ENCODE measurements at places on chromosomes 4 and X.

DNA sequence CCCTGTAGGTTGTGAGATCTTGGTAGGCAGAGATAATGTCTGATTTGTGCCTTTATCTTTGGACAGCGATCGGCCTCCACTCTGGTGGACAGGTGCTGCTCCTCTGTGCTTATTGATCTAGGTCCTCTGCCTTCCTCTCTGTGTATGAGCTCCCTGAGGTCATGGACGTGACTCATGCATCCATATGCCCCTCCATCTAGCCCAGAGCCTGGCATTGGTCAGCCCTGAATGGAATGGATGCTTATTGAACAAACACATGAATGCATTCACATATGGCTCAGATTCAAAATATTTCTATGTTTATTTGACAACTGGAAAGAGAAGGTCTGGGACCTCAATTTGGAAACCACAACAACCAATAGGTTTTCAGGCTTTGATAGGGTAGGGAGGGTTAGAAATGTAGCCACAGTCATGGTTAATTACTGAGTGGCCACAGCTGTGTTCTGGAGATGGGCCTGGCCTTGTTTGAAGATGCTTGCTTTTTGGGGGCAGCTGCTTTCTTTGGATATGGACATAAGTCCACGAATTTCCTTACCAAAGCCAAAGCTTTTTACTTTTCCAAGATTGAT lies 76.2 kb downstream of the SEL1L3 start:
- no peak for DNase-seq

- peak; percentile 18 for DNase-seq
Measured at GRCh38 chrX:54181202-54181953, 1.7 kb downstream of the FAM120C start.

DNA sequence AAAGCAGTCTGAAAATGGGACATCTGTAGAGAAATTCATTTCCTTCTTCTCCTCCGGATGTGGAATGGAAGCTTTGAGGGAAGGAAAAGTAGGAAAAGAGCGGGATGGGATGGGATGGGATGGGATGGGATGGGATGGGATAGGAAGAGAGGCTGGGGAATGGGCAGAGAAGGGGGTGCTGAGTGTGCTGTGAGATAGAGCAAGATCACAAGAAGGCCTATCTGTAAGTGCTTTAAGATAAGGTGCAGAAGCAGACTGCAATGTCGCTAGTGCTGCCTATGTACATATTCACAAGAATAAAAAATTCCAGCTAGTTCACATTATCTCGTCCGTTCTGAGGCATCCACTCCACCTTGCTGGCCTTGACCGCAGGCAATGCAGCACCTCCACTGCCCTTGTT lies 86.2 kb downstream of the IRF2 start:
- DNase-seq: no peak

GRCh38 chrX:55142919-55143310 lies 54.1 kb downstream of the PAGE2 start:
- DNase-seq: no peak

DNA sequence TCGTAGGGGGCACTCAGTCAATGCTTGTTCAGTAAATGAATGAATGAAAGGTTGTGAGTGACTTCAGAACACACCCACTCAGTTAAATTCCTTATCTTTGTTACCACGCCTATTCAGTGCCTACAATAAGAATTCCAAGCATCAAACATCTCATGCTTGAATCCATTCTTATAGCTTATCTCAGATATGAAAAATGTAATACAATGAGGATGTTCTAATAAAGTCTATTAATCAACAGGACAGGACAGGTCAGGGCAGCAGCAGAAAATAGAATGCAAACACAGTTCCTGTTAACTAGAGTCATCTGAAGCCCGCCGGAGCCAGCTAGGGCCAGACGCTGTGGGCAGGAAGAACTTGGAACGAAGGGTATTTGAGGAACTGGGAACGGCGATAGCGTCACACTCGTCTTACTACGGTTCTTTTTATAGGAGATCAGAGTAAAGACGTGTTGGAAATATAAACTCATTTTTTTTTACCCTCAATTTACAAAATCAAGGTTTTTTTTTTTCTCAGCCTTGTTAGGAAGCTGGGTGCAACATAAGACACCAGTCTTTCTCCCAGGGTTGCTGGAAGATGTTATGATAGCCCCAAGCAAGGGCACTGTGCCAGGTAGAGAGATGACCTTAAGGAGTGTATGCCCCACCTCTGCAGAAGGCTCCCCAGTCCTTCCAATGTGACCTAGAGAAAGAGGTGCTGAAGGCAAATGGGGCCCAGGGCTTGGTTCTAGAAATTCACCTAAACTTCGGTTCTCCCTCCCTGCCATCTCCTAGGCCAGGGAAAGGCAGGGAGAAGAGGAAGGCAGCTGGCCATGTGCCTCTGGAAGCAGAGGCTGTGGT lies 48.3 kb downstream of the SEL1L3 start:
- no peak for DNase-seq

GRCh38 chrX:45368705-45369104 lies 168.0 kb upstream of the DIPK2B start:
- no peak for DNase-seq

GRCh38 chr4:158035662-158036195 lies 137.1 kb downstream of the GASK1B start:
- no peak for DNase-seq

DNA sequence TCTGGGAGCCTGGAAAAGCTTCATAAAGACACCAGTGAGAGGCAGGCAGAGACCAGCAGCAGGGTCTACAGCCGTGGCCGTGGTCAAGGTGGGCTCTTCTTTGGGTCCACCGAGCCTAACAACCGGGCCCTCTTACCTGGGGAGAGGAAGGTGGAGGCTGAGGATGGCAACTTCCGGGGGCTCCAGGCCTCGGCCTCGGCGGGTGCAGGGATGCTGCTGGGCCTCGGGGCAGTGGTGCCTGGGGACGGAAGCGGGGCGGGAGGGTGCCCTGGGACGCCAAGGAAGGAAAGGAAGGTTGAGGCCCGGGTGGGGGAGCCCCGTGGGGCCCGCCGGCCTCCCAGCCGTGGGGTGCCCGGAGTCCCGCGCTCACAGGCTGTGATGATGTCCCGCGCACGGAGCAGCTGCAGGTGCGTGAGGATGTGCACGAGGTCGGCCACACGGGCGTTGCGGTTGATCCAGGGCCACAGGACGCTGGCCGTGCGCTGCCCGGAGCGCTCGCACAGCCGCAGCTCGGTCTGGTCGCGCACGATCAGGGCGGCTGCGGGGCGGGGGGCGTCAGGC lies 561 bp downstream of the IRAK1 start:
- DNase-seq: no peak

GRCh38 chrX:1246816-1247215 lies 21.8 kb upstream of the CSF2RA start:
- peak; percentile 87 for DNase-seq

DNA sequence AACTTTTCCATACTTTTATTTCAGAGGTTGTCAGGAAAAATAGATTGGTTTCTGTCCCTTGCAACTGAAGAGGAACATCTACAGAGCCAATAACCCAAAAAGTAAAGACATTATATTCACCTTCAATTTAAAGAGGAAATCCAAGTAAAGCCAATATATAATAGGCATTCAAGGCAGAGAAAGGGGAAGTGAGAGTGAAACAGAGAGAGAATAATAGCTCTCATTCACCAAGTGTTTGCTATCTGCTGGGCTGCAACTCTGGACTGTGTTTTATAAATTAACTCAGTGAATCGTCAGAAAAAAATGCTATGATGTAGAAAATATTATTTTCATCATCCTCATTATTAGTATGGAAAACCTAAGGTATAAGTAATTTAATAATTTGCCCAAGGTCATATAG lies 448.5 kb downstream of the TRAM1L1 start:
- DNase-seq: no peak

GRCh38 chr4:79287718-79288117 lies 38.1 kb downstream of the NAA11 start:
- DNase-seq: no peak

GRCh38 chr4:38223782-38224236 lies 263.6 kb downstream of the PTTG2 start:
- DNase-seq: no peak

DNA sequence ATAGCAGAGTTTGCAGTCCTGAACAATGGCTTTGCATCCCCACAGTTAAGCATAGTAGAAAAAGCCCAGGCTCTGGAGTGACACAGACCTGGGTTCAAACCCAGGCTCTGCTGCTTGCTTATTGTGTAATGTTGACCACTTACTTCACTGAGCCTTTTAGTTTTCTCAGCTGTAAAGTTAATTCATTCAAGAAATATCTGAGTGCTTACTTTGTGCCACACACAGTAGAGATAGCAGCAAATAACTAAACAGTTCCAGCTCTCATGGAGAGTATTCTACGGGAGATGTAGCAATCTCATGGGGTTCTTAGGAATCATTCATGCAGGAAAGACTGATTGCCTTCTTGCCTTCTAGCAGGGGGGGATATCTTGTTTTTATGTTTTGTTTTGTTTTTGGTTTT lies 63.2 kb downstream of the SLC9A6 start:
- DNase-seq: no peak

- DNase-seq: peak; percentile 49
Measured at GRCh38 chr4:40056716-40057585, at the start of gene N4BP2. Gene N4BP2 (plus strand): TSS chr4:40056850. CDS start chr4:40097341, 40,491 bp downstream.

DNA sequence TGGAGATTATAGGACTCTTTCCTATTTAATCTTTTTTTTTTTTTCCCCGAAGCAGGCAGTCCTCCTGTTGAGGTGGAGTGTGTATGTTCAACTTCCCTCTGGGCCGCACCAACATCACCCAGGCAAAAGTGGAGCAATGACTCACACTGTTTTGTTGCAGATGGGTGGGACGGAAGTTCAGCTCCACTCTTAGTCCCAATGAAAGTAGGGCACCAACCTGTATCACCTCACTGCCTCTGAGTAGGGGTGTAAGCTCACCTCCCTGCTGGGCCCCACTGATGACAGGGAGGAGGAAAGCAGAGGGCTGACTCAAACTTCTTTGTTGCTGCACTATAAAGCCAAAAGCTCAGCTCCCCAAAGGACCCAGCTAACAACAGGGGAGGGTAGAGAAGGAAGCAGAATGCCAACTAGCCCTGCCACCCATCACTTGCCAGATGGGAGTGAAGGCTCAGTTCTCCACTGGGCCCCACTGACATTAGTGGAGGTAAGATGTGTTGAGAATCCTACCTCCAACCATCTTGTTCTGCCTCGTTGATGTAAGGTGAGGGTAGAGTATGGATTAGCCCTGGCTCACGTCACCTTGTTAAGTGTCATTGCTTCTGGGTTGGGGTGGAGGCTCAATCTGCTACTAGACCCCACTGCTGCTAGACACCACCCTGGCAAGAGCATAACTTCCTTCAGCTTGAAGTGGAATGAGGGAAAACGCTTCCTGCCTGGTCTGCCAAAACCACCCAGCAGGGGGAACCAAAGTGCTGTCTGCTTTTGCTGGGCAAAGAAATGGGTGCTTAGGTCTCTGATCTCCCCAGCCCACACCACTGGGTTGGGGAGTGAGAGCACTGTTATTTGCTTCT lies 14.1 kb downstream of the RPS6KA3 start:
- no peak for DNase-seq

DNA sequence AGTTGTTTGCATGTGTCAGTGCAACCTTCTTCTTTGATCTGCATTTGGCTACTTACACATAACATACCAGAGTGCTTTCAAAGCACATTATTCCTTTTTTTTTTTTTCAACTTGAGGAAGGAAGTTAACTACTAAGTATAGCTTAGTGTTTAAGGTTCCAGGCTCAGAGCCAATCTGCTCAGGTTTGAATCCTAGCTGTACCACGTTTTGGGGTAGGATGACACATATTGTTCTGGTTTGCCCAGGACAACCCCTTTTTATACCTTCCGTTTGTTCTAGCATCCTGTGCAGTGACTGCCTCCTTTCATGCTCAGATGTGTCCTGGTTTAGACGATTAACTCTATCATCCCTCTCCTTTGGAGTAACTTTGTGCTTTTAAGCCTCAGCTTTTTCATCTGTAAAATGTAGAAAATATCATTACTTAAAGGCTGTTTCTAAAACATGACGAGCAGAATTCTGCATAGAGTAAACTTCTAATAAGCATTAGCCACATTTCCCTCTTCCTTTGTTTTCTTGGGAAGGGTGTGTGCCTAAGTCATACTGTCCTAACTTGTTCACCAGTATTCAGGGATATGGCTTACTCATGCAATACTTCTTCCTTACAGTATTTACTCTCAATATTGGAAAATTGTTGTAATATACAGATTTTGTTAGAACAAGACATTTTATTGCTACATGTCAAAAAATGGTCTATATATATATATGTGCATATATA lies 281.3 kb downstream of the C4orf33 start:
- no peak for DNase-seq

DNA sequence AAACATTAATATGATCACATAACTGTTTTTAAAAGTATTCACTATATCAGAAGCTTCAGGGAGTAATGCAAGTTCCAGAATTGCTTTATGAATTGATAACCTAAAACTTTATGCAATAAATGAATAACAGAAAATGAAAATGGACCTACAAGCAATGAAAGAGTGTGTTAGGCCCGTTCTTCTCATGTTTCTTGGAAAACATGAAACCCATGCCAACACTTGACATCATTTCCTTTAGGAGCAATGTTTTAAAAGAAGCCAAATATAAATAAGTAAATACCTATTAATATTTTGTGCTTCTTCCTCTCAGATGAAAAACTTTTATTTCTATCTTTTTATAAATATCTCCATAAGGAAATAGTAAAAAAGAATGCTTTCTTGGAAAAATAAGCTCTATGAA lies 123.0 kb upstream of the GALNT7 start:
- DNase-seq: no peak

DNA sequence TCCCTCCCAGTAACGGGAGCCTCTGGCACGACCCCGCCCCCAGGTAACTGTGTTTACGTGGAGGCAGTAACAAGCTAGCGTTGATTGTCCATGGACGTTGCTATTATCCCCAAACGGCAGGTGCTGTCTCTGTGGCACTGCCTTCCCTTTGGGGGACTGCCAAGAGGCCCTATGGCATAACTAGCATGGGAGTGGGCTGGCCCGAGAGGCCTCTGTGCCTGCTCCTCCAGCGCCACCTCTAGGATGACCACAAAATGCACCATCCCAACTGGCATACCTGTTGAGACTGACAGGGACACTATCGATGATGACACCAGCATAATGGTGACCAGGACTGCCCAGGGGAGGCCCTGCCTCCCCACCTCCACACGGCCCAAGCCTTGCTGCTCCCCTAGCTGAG lies 1.5 kb downstream of the SRPK3 start:
- no peak for DNase-seq

DNA sequence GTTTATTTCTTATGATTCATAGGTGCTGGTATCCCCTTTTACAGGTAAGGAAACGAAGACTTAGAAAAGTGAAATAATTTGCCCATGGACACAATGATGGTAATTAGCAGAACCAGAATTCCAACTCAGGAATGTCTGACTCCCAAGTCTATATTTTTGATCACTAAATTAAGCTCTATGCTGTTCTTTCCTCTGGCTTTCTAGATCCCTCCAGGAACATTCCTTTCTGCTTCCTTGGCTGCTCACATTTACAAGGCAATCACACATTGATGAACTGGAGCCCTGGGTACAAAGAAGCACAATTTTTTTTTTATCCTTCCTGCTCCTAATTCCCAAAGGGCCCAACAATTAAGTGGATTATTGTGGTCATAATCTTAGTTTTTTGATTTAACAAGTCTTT lies 7.0 kb upstream of the CDKN2AIP start:
- DNase-seq: no peak

- DNase-seq: no peak
Measured at GRCh38 chrX:69038188-69038587, 127.1 kb downstream of the PJA1 start.

- no peak for DNase-seq
Measured at GRCh38 chr4:3202836-3203820, 45.8 kb upstream of the MSANTD1 start.

- DNase-seq: peak; percentile 47
Measured at GRCh38 chrX:120365320-120365719, 3.4 kb downstream of the ATP1B4 start.
